ENCODE measurements at places on chromosomes 6 and 20.

DNA sequence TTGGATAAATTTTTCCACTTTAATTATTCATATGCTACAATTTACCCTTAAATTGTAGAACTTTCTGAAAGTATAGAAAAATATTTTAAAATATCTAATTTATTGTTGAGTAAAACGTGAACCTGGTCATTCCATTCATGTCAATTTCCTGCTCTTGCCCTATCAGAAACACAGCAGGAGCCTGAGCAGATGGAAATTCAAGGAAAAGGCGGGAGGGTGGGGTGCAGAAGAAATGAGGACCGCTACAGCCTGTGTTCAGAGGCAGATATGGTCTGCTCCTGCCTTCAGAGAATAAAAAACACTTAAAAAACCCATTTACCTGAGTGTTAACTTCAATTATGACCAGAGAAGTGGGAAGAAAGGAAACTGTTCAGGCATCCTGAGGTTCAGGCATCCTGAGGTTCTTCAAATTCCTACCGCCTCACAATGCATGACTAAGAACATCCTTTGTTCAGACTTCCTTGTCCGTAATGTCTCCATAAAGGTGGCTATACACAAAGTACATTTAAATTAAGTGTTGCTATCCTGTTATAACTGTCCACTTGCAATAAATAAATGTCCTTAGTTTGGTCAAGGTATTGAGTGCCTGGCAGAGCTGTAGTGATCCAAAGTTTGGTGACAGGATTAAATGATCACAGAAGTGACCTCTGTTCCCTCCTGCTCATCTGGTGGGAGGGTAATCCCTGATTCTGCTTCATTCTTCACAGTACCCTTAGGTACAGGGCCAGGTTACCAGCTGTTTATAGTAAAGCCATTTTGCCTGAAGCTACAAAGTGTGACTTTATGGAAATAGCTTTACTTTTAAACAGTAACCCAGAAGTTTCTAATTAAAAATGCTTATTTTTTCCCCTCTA is 109.1 kb downstream of the MAN1A1 start:
- DNase-seq: no peak

DNA sequence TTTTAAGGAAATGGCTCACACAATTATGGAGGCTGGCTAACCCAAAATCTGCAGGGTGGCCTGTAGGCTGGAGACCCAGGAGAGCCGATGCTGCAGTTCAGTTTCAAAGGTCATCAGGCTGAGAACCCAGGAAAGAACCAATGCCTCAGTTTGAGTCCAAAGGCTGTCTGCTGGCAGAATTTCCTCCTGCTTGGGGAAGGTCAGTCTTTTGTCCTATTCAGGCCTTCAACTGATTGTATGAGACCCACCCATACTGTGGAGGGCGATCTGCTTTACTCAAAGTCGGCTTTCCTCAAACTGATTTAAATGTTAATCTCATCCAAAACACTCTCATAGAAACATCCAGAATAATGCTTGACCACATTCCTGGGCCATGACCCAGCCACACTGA is 189.7 kb upstream of the CDYL start:
- DNase-seq: no peak

DNA sequence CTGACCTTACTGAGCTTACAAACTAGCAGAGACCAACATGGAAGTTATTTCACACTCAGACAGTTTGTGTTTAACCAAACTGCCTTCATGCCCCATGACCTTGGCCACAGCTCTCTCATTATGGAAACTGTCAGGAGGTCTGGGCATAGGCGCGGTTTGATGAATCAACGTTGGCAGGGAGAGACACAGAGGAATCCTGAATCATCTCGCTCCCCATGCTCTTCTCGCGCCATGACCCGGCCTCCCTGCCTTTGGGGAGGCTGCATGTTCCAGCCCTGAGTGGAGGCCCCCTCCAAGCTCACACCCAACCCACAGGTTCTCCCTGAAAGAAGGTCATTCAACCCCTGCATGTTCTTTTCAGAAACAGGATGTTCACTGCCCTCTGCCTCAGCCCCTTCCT is 15.9 kb upstream of the GDAP1L1 start:
- DNase-seq: no peak

DNA sequence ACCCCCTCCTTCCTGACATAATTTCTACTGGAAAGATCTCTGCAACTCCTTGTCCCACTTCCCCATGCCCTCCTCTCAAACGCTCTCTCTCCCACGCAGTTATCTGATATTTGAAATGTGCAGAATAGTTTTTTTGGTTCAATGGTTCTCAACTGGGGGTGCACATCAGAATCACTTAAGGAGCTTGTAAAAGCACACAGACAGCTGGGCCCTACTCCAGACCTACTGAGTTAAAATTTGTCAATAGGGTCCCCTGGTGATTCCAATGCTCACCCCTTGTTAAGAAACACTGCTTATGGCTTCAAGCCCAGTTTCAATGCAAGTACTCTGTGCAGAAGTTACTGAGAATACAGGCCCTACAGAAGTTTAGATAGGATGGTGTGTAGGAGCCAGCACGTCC is 45.2 kb upstream of the KCNK16 start:
- DNase-seq: no peak

DNA sequence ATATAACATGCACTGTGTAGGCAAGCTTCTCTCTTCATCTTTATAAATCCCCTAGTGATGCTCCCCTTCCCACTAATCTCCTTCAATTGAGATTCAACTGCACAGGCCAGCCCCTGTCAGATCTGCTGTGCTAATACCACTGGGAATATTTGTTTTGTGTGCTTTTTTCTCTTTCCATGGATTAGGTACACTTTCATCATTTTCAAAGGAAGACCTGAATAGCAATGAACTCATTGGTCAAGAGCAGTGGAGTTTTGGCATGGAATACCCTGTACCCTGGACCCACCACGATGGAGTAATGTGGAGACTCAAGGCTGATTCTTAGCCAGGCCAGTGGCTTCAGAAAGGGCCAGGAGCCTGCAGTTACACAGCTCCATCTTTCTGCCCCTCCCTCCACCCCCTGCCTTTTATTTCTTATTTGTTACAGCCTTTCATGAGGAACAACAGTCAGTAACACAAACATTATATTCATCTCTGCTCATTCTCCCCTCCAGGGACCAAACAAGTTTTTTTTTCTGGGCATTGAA is 75.4 kb upstream of the KCNG1 start:
- no peak for DNase-seq

DNA sequence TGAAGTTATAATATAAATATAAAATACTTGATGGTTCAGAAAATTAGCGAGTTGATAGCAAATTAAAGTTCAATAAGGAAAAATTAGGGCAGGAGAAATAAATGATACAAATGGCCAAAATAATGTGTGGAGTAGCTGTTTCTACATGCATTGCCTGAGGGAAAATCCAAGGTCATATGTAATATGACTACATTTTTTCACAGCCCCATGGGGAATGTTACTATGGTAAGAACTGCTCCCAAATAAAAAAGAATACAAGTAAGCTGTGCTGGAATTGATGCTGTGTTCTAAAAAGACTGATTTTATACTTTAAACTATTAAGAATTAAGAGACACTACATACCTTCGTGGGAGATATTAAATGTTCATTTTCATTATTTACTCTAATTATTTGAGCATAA is 34.1 kb downstream of the MEI4 start:
- no peak for DNase-seq

DNA sequence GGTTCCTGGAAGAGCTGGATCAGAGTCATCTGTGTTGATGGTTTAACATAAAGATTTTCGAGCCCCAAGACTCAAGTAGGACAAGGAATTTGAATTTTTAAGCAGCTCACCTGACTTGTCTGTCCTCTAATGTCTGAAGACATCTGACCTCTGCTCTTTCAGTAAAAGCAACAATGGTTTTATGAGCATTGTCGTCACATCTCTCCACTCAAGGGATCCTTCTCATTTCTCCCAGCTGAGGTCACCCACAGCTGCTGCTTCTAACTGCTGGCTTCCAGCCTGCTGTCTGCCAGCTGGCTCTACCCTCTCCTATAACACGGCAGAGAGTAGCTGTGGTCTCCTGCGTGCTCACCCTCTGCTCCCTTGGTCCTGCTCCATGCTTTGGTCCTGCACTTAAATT is 24.7 kb upstream of the HDAC2 start:
- DNase-seq: peak; percentile 76

GRCh38 chr6:5150551-5151075 is 65.5 kb downstream of the PPP1R3G start:
- no peak for DNase-seq

DNA sequence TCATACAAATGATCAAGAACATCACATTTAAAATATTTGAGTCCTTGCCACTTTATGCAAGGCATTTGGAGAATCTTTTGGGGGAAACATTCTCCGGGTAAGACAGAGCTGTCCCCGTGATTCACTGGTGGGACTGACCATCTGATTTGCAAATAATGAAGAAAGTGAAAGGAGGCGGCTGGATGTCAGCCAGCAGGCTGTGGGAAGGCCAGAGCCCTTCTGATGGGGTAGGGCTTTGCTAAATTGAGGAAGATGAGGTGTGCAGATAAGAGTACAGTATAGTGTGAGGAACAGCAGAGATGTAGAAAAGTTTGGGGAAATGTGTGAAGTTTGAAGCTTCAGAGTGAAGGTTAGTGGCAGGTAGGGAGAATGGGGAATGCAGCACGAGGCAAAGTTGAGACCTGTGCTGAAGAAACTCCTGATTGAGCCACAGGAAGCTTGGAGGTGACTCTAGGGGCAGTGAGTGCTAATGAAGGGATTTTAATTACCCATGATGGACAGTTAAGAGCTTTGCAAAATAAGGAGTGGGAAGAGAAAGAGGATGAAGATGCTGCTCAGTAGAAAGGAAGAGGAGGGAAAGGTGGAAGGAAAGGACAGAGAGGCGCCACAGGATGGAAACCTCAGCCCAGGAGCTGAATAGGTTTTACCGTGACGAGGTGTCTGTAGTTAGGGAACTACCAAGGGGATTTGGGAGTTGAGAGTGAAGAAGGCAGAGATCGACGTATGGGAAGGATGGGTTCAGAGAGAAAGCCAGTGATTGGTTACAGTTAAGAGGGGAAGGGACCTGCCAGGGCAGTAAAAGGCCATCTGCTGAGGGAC is 68.7 kb downstream of the SNX9 start:
- DNase-seq: no peak

GRCh38 chr6:118892355-118892991 is 1.5 kb upstream of the ASF1A start:
- no peak for DNase-seq

DNA sequence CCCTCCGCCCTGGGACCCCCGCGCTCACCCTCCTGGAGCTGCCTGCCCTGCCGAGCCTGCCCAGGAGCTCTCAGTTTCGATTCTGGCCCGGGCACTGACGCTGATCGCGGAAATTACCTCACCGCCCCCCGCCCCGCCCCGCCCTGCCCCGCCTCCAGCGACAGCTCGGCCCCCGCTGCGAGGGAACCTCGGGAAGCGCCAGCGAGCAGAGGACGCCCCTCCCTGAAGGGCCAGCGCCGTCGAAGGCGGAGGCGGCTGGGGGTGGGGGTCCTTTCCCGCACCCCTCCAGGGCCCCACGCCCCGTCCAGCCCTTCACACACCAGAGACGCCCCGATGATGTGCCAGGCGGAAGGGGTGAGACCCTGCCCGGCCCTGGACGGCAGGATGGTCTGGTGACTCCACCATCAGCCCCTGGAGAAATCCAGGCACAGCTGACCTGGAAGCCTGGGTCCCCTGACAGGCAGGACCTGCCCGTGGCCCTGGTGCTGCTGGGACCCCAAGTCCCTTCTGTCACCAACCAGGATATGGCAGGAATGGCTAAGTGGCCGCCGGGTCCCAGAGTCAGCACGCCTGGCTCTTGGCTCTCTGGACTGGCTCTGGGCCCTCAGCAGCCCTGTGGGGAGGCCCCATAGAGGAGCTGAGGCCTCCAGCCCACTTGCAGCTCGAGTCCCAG is at the start of gene HELZ2:
HELZ2 (minus strand) TSS at position 84 of the 673 bp plus-strand sequence. CDS start 1,854 bp downstream, outside the sequence.
- DNase-seq: no peak

DNA sequence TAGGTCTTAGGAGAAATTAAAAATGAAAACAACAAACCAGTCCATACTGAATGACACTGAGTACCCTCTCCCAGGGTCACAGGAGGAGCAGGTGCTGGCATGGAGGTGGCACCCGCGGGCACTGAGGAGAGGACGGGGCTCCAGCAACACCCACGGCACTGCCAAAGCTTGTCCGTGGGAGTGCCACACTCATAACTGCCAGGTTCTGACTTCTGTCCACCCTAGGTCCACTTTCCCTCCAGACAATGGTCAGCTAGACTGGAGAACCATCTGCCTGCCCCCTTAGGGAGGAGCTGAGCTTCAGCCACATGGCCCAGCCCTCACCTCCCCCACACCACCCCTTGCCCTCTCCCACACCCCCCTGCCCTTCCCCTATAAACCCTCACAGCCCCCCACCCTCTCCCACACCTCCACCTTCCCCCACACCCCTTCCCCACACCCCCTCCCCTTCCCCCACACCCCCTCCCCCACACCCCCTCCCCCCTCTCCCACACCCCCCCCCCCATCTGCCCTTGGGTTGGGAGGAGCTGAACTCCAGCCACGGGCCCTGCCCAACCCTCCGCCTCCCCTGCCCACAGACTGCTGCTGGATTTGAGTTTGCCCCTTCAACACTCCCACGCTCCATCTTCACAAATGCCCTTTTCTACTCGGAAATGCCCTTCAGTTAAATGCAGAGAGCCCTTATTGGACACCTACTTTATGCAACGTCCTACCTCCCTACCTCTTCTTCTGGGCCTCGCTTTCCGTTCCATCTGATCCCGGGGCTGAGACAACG is 129.6 kb downstream of the TAF4 start:
- DNase-seq: no peak

- no peak for DNase-seq
Measured at GRCh38 chr20:2816583-2817340, 598 bp downstream of the TMEM239 start.

DNA sequence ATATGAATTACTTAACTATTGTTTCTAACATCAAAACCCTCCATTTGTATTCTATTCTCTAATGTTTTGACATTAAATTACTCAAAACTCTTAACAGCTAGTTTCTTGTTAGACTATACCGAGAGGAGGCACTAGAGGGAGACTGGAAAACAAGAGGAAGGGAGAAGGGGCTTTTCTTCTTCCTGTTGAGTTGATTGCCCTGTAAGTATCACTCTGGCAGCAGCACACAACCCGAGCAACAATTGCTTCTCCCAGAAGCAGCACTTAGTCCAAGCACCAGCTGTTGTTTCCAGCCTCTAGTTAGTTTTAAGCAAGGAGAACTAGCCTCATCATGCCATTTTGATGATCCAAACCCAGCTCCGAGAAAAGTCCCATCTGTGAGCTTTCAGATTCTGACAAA is 603.8 kb downstream of the PRKN start:
- DNase-seq: no peak

- DNase-seq: no peak
Measured at GRCh38 chr6:145544514-145544913, 190.8 kb downstream of the EPM2A start.

GRCh38 chr6:56115715-56116114 is 131.7 kb downstream of the COL21A1 start:
- DNase-seq: no peak

GRCh38 chr6:153086225-153086990 is 44.7 kb downstream of the RGS17 start:
- no peak for DNase-seq
